Right ventricle myocardium inferior (tissue), 1 donor: ENCODE measurements at places on chromosomes 1 and 21.

GRCh38 chr1:206792939-206793607, 20.8 kb upstream of the IL10 start:
- no peak for DNase-seq

DNA sequence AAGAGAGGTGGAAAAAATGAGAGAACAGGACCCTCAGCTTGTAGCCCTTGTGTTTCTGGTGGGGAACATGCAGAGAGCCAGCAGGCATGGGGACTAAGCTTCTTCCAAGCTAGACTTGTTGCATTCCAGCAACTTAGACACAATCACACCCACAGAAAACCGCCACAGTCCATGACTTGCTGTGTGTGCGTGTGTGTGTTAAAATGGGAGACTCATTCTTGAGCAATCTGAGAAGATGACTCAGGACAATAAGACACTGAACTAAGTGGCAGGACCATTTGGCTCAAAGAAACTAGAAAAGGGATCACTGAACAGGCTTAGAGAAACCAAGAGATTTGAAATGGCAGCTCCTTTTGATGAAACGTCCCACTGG, 78.0 kb downstream of the HLX start:
- no peak for DNase-seq

DNA sequence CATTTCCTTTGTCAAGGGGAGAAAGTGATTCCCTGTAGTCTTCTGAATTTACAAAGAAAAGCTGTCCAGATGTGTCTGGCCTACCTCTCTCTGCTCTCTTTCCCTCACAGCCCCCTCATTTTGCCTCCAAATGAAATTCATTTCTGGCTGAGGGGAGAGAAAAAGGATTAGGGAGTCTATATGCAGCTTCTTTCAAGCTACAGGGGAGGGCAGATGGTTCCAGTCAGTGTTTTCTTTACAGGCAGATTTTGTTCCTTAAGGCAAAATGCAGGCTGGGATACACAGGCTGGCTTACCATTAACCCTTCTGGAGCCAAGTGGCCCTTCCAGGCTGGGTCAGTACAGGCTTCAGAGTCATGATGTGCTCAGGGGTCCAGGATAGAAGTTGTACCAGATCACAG, 198.1 kb upstream of the USP24 start:
- no peak for DNase-seq

- DNase-seq, result peak; percentile 83
Measured at GRCh38 chr1:159881622-159882526, 18.1 kb downstream of the CFAP45 start.

GRCh38 chr1:30522031-30523004, 201.1 kb downstream of the MATN1 start:
- peak; percentile 90 for DNase-seq

- peak; percentile 83 for DNase-seq
Measured at GRCh38 chr1:207910591-207911354, at the start of gene CD34. CD34 (minus strand) TSS chr1:207911125; CDS start chr1:207911080, 45 bp downstream.

- no peak for DNase-seq
Measured at GRCh38 chr1:172460177-172460576, 16.3 kb upstream of the PIGC start.

DNA sequence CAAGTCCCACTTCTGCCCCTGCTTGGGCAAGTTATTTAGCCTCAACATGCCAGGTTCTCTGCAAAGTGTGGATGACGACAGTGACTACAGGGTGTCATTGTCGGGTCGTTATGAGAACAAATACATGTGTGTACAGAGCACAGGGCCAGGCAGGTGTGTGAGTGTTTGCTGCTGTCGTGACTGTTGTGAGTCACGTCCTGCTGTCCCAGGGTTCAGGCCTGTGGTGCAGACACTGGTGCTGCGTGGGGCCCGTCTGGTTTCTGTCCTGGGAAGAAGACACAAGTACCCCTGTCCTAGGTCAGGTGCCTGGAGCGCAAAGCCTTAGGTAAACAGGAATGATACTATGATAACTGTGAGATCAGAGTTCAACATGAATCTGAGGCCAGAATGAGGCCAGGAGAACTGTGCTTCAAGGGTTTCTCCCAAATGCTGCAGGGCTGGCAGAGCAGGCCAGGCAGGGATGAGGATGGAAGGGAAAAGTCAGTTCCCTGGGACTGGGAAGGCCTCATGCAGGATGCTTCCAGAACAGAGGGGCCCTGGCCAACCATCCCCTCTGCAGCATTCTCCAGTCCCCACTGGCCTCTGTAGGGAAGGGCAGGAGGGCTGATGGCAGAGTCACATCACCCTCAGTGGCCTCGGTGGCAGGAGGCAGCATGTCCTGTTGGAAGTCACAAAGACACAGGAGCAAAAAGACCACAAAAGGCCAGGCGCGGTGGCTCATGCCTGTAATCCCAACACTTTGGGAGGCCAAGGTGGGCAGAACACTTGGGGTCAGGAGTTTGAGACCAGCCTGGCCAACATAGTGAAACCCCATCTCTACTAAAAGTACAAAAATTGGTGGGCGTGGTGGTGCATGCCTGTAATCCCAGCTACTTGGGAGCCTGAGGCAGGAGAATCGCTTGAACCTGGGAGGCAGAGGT, 15.7 kb downstream of the GPR157 start:
- DNase-seq, result no peak

GRCh38 chr1:18630511-18631495, at the start of gene PAX7:
PAX7 (plus strand) TSS chr1:18630846; CDS start chr1:18631604, 758 bp downstream.
- no peak for DNase-seq

DNA sequence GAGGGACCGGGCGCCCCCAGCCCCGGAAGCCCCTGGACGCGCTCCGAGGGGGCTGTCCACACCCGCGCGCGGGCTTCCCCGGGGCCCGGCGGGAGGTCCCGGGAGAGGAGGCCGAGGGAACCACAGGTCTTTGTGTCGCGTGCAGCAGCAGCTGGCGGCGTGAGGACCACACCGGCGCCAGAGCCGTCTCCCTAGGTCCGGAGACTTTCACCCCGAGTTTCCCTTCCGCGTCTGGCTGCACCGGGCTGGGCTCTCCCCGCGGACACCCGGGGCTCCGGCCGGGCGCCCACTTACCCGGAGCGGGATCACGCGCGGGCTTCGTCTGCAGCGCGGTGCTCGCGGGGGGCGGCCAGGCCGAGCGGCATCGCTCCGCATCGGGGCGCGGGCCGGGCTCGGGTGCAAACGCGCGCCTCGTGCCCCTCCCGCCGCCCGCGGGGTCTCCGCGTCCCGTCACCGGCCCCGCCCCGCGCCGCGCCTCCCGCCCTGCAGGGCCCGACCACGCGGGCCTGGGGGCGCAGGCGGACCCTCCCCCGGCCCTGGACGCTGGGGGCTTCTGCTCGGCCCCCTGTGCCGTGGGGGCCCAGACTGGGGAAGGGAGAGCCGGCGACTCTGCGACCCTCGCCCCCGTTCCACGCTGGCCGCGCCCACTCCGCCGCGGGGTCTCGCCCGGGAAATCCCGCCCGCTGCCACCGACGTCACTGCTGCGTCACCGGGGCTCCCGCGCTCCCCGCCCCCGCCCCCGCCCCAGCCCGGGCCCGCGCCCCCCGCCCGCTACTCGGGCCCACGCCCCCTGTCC, at the start of gene GNG4:
TSS of gene GNG4 (minus strand) at position 417 of the 796 bp plus-strand sequence. CDS start 65,946 bp downstream, outside the sequence.
- no peak for DNase-seq

- DNase-seq, result no peak
Measured at GRCh38 chr1:157198619-157199420, 60.6 kb upstream of the ETV3 start.

- DNase-seq, result no peak
Measured at GRCh38 chr1:115496904-115497527, 144.8 kb upstream of the VANGL1 start.

DNA sequence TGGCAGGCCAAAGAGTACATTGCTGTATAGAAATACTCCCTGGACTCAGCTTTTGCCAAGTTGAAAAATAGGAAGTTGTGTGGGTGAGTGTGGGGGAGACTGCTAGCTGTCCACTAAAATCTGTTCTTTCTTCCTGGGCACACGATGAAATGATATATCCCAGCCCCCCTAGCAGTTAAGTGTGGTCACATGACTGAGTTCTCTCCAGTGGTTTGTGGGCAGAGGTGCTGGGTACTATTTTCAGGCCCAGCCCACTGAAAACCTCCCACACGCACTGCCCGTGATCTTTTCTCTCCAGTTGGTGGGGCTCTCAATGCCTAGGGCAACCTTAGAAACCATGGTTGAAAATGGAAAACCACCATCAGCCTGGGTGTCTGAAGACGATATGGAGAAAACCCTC, 119.7 kb upstream of the LMO4 start:
- no peak for DNase-seq

- no peak for DNase-seq
Measured at GRCh38 chr1:89809556-89809955, 11.3 kb upstream of the LRRC8D start.

DNA sequence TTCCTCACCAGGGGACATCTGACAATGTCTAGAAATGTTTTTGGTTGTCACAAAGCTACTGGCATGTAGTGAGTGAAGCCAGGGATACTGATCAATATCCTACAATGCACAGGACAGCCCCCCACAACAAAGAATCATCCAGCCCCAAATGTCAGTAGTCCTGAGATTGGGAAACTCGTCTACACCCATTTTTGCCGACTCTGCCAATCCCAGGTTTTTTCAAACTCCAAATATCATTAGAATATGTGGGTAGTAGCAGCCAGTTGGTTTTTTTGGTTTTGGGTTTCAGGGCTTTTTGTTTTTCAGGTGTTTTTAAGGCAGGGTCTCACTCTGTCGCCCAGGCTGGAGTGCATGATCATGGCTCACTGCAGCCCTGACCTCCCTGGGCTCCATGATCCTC, 5.9 kb downstream of the SPATA46 start:
- DNase-seq, result no peak

DNA sequence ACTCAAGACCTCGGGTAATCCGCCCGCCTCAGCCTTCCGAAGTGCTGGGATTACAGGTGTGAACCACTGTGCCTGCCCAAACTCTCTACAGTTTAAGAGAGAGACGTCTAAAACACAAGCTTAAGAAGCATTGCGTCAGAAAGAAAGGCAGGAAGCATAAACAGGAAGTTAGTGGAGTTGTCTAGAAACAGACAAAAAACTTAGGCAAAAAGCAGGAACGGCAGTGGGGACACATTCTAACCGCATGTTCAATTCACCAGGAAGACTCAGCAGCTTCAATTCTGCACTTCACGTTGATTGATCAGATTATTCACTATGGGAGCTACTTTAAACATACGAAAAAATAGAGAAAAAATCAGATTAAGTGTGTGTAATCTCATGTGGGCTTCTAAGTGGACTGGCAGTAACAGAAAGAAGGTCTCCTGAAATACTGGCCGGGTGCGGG, 7.4 kb downstream of the CFAP74 start:
- DNase-seq, result no peak
